ENCODE measurements at places on chromosomes 3 and 15.

GRCh38 chr3:196662711-196663571 lies 23.4 kb downstream of the NRROS start:
- DNase-seq = no peak

- DNase-seq = no peak
These were observed 127.6 kb downstream of the SOX2 start for GRCh38 chr3:181839039-181839915.

- no peak for DNase-seq
These were observed 151.2 kb upstream of the RORA start for GRCh38 chr15:61380270-61380669.

DNA sequence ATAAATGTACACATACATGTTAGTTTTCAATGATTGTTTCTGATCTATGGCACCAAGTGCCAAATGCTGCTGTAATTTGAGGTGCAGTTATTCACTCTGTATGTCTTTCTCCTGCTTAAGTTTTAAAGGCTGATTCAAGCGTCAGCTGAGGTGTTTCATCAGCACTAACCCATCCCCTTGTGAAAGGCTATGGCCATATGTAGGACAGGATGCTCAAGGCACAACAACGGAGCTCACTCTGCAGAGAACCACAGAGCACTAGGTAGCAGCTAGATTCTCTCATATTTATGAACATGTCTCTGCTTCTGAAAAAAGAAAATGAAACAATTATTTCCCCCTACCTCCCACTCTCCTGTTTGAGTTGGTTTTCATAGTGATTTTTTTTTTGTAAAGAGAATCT lies 340.0 kb upstream of the TMCO5A start:
- DNase-seq = no peak

DNA sequence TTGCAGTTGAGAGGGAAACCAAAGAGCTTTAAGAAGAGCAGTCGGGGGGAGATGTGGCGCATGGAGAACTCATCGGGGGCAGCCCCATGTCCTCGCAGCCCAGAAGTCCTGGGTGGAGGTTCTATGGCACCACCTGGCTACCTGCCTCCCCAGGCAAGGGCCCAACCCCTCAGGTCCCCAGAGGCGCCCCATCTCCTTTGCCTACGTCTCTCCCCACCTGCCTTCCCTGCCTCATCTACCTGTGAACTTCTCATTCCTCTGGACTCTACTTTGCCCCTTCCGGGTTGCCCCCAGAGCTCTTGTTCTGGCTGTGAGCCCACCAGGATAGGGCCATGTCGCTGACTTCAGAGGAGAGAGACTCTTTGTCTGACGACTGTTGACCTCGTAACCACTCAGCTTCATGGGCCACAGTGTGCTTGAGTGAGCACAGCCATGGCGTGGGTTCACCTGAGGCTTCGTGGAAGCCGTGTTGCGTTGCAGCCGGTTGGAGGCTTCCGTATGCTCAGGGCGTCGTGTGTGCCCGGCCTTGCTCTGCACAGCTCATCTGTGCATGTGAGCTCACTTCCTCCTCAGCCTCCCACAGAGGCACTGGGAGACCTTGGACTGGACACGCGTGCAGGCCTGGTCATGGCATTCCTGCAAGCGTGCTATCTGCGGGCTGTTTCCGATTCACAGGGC lies 13.4 kb downstream of the APBA2 start:
- DNase-seq = no peak
